ENCODE measurements at places on chromosomes 13 and 19.
A peak's percentile ranks its signal among the peaks of the same experiment; 100 is the strongest.

DNA sequence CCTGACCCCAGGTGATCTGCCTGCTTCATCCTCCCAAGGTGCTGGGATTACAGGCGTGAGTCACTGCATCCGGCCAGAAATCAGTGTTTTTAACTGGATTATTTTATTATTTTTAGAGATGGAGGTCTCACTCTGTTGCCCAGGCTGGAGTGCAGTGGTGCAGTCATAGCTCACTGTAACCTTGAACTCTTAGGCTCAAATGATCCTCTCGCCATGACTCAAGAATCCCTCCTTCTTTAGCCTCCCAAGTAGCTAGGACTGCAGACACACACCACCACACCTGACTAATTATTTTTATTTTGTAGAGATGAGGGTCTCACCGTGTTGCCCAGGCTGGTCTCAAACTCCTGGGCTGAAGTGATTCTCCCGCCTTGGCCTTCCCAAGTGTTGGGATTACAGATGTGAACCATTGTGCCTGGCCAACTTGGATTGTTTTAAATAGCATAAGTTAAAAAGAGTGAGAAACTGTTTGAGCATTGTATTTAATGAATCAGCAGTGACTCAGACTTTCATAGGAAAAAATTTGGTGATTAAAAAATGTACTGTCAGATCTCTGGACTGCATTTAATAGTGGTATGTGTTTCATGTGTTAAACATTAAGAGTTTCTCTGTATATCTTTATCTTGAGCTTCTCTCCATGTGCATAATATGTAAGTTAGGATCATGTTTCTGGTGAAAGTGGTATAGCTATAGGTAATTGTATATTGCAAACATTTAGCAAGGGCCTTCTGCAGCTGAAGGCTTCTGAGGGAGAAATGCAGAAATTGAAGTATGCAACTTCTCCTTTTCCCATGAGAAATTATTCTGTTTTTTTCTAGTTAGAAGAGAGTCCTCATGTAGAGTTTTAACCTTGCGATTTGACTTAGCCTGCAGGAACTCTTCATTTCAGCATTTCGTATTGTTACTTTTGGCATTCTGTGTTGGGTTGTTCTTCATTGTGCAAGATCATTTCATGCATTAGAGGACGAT lies 121.2 kb downstream of the PCCA start:
- peak; percentile 82 for DNase-seq

DNA sequence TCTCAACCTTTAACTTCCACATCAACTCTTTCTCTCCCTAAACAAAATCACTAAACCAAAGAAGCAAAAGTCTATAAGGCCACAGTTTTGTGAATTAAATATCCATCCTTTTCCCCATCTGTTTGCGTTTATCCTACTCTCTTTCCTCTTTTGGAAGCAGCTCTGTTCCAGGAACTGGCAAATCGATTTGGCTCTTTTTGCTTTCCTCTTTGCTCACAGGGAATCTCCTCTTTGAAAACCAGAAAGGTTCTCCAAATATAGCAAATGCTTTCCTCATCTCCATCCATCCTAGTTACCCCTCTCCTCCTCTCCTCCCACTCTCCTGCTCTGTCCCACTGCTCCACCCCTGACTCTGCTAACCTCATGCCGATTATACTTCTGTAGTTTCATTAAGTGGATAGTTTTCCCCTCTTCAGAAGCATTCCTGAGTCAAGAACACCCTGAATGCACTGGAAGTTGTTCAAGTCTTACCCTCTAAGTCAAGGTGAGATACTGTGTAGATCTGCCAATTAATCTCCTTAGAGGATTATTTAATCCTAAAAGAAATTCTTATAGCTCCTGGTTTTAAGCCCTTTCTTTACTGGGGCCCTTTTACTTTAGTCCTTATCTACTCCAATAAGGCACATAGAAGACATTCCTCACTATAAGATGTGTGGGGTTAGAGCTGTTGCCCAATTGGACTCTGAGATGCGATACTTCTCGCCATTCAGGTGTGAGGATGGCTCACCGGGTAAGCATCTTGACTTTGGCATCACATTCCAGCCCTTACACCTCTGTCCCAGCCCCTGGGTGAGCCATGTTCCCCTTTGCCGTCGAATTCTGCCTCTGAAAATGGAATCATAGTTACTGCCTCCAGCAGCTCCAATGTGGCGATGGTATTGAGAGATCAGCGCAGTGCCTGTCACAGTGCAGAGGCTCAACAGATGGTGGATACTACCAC lies 67.6 kb downstream of the COL4A2 start:
- DNase-seq: no peak

DNA sequence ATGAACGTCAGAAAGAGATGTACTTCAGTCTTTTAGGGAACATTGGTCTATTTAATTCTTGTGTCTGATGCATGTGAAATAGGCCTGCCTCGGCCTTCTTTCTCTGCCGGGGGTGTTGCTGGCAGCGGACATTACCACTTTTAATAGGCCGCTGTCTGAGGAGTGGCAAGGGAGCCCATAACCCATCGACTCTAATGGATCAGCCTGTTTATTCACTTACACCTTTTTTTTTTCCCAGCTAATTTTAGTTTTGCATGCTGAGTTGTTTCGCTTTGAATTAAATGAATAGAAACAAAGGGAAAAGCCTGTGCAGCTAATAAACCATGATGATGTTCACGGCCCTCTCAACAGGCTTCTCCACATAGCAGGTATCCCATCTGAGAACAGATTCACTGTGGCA lies 78.4 kb downstream of the KCTD15 start:
- DNase-seq: no peak

DNA sequence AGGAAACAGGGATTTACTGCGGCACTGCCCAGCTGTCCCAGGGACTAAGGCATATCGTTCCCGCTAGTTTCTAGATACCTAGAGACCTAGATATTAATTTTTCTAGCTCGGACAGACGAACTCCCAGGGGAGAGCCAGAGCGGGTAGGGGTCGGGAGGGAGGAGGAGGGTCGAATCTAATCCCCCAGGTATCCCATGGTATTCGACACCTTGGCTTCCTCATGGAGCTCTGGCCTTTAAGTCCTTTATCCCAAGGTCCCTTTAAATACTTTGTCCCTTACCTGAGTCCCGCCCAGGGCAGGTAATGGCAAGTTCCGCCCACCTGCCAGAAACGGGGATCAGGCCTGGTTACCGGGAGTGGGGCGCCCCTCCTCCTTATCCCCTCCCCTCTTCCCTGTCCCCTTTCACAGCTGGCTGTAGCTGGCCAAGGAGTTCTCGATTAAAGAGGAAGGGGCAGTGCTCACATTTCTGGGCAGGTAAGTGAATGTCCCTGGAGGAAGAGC lies at the start of gene PRRG2:
Gene PRRG2, plus strand, starts transcription at position 310 of the 502 bp plus-strand sequence. CDS start 1,904 bp downstream, outside the sequence.
- no peak for DNase-seq

DNA sequence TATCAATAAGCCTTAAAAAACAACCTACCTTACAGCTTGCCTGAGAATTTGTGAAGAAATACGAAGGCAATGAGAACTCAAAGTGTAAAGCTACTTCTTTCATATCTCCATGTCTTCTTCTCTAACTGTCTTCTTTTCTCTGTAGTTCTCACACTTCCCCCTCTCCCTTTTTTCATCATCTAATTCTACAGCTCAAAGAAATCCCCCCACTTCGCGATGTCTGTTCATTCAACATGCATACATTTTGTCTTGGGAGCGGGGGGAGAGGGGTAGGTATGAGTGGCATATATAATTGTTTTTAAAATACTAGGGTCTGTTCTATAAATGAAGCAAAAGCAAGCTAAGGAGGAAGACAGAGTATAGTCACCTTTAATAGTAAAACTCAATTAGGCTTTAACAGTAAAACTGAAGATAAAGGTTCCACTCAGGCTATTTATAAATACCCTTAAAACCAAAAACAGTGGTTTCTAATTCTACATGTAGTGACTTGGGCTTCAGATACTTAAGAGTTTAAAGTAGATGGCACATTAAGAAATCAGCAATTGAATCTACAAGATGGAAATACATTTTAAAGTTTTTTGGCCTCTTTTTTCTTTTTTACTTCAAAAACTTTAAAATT lies 106.9 kb downstream of the KLF12 start:
- DNase-seq: no peak

DNA sequence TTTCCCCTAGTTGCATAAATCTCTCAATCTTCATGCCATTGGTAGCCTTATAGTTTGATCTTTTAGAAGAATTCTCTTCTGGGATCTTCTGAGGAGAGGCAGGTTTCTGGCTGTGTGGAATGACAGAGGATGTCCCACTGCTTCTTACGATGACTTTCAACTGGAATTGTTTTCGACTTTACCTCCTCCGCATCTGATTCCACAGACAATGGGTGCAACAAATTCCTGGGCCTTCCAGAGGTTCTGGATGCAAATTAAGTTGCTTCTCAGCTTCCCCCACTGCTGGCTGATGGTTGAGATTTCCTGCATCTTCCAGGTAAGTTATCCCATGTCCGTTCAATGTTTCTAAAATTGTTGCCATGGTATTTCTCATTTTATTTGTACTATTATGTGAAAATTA lies 142.3 kb upstream of the TSC22D1 start:
- DNase-seq: no peak

- peak; percentile 56 for DNase-seq
Measured at GRCh38 chr13:94168783-94169453, 310.6 kb downstream of the DCT start.

DNA sequence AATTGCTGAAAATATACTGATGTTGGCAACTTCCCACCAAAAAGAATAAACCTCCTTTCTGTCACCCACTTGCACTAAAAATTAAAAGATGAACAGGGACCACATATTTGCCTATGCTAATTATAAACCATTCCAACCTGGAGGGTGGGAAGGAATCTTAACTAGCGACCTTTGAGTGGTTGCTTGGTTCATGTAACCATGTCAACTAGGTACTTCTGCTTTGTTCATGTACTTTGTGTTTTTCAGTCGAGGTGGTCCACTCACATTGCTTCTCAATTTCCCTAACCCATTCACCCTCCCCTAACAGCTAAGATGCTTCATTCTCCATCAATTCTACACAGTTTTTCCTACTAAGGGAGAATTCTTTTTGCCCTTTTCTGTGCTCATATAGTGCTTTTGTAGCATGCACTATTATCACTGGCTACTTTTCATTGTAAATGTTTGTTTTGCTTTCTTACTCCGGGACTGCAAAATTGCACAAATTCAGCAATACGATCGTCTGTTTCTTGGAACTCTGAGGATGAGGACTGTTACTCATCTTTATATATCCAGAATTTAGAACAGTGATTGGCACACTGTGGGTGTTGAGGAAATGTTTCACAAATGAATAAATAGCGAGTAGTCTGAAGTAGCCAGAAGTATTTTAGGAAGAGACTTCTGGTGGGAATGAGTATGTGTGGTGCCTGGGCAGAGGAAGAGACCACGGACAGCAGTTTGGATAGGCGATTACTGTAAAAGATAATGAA lies 187.5 kb downstream of the GPC6 start:
- DNase-seq: no peak

DNA sequence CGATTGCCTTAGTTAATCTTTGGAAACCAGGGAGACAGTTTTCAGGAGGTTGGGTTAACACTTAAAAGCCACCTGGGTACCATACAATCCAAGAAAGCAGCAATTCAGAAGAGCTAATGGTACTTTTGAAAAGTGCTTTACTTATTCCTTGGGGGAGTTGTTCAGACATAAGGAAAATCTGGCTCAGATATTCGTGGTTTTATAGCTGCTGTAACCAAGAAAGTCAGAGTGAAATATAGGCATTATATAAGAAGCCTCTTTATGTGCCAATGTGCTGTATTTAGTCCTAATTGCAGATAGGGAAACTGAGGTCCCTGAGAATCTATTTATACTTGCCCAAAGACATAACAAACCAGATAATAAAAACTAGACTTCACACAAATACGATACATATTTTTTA lies 387.5 kb downstream of the COG6 start:
- no peak for DNase-seq

GRCh38 chr13:111295886-111296285 lies 24.6 kb upstream of the TEX29 start:
- DNase-seq: no peak

DNA sequence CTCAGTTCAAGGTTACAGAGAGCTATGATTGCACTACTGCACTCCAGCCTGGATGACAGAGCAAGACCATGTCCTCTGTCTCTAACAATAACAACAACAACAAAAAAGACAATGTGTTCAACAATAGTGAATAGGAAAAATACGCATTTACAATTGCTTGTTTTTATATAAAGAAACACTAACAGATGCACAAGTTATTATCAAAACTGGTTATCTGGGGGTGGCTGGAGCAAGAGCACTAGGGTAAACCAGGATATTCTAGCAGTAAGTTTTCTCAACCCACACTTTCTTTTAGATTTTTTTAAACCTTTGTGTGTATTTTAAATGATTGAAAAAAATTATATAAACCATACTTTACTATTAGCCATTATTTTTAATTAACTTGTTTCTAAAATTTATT lies 33.1 kb downstream of the ZNF44 start:
- DNase-seq: no peak

GRCh38 chr13:22082030-22082429 lies 411.2 kb downstream of the FGF9 start:
- no peak for DNase-seq

- DNase-seq: no peak
Measured at GRCh38 chr13:110311443-110312338, 4.6 kb downstream of the COL4A2 start.

GRCh38 chr13:36421447-36421846 lies 10.8 kb upstream of the CCNA1 start:
- DNase-seq: peak; percentile 47

GRCh38 chr13:19093369-19093768 lies 88.3 kb downstream of the TUBA3C start:
- no peak for DNase-seq

DNA sequence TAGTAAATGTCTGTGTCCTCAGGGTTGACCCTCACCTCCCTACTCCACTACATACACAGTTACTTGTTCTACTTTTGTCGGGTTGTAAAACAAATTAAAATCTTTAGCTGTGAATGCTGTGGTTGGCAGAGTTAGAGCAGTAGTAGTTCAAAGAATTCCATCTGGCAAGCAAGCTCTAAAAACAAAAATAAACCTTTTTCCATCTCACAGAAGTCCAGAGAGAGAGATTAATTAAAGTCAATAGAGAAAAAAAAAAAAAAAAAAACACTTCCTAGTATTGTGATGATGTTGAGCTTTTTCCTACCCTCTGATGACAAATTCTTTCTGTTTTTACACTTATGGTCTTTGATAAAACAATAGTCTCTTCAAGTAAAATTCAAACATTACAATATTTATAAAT lies 338.4 kb downstream of the PCDH17 start:
- no peak for DNase-seq

DNA sequence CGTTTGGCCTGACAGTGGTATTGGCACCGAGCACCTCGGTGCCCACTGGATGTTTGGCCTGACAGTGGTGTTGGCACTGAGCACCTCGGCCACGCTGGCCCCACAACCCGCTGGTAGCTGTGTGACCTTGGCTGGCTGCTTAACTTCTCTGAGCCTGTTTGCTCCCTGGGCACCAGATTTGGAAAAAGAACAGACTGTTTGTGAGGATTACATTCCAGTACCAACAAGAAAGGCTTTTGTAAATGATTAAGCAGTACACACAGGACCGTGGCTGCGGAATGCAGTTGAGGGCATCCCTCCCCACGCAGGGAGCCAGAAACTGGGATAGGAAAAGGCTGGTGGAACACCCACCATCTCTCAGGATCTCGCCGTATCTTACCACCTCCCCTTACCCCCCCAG lies 31.9 kb downstream of the SLC25A42 start:
- no peak for DNase-seq

Data from fibroblast of upper back skin (primary cell).